ENCODE measurements at places on chromosomes 5 and 9. TPM values are rescaled to one million over a fixed set of nuclear protein-coding genes. Genes with fewer than 3 reads are reported as not detected.

Gene ZNF454
- 1.9 TPM for total RNA-seq

- H3K4me3 ChIP-seq: no peak overlapping the region
- no peak for DNase-seq
- H3K4me1 ChIP-seq: no peaks in the 10 kb centered on the region
- no peak overlapping the region for H3K27ac ChIP-seq
These were observed 69.8 kb downstream of the CNTLN start for GRCh38 chr9:17204611-17205152.

- no peaks in the 10 kb centered on the region for H3K4me1 ChIP-seq
- H3K27me3 ChIP-seq: no peaks in the 10 kb centered on the region
- H3K36me3 ChIP-seq: no peaks in the 10 kb centered on the region
- no peak for DNase-seq
- H3K4me3 ChIP-seq: no peak overlapping the region
These were observed 75.4 kb upstream of the SYK start for GRCh38 chr9:90726215-90726614.

DNA sequence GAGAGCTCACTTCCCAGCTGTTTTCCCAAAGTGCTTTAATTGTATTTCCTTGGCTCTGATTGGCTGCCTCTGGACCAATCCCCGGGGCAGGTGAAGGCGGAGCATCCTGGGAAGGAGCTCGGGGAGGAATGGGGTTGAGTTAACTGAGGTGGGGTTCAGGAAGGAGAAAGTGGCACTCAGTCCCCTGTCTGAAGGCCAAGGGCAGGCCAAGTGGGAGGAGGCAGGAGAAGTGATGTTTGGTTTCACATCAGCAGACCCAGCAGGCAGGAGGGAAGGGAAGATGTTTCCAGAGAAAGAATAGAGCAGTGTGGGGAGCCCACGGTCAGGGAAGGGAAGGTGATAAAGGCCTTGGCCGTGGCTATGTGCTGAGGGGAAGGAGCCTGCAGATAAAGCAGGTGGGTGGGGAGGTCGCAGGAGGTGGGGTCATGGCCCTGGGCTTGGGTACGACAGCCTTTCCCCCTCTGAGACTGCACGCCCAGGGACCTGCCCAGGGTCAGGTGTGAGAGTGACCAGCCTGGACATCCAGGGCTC is 3.1 kb downstream of the TSPAN17 start:
- H3K27me3 ChIP-seq: no peaks in the 10 kb centered on the region
- no peaks in the 10 kb centered on the region for H3K36me3 ChIP-seq
- H3K4me1 ChIP-seq: peaks cover 21% of the 10 kb centered on the region

Measured in GM23248 (cell line).